ENCODE measurements at places on chromosomes 16 and 17. TPM values are rescaled to one million over a fixed set of nuclear protein-coding genes. Genes with fewer than 3 reads are reported as not detected.
A peak's percentile ranks its signal among the peaks of the same experiment; 100 is the strongest.

Gene FAM20A
- total RNA-seq: 20.8 TPM

Gene XAF1
- 10.2 TPM for total RNA-seq

Gene TEX14
- total RNA-seq: 0.11 TPM

Gene NF1
- 102 TPM for total RNA-seq

Gene BCL6B
- total RNA-seq: 18.9 TPM

Gene P4HB
- 1,124 TPM for total RNA-seq

- no peaks in the 10 kb centered on the region for H3K36me3 ChIP-seq
- no peak overlapping the region for H3K27ac ChIP-seq
- H3K27me3 ChIP-seq: no peaks in the 10 kb centered on the region
- H3K4me3 ChIP-seq: no peak overlapping the region
Observed at GRCh38 chr16:28276301-28276700, 16.0 kb upstream of the SBK1 start.

- H3K27me3 ChIP-seq: no peaks in the 10 kb centered on the region
- no peak overlapping the region for H3K4me3 ChIP-seq
- H3K36me3 ChIP-seq: no peaks in the 10 kb centered on the region
- DNase-seq: no peak
- no peaks in the 10 kb centered on the region for H3K4me1 ChIP-seq
Observed at GRCh38 chr17:22505660-22506059, 813.3 kb downstream of the KCNJ18 start.

DNA sequence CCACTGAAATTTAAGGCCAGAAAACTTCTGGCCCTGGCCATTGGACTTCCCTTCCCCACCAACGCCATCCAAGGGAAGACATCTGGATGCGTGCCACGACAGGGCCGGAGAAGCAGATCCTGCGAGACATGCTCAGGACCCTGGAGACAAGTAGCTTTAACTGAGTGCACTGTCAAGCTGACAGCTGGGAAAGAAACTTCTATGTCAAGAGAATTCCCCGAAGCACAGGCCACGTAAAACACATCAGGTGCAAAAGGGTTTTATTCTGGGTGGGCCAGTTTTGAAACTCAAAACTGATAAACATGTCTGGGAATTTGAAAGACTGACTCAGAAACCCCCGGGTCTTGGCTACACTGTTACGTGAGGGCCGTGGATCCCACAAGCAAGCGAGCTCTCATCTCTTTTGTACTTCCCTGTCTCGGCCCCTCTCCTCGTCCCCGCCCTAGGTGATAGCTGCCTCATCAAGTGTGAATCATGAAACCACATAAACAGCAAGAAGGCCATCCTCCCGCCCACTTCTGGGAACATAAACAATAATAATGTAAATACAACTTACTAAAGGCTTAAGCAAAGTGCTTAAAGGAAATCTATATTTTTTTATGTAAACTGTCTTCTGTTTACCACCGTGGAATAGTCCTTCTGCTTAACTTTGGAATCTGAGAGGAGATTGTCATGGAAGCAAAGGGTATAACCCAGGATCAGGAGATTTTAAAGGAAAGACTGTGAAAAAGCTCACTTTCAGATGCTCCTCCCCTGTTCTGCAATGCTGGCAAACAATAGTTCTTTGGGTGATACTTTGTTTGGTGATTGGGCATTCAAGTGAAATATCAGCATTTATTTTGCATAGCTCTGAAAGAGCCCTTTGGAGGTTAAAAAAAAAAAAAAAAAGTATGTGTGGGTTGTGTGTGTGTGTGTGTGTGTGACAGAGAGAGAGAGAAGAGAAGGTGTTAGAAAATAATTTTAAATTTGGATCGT lies 406.0 kb upstream of the MAF start:
- no peak overlapping the region for H3K27ac ChIP-seq
- no peak overlapping the region for H3K4me3 ChIP-seq
- no peak for DNase-seq
- no peaks in the 10 kb centered on the region for H3K27me3 ChIP-seq

DNA sequence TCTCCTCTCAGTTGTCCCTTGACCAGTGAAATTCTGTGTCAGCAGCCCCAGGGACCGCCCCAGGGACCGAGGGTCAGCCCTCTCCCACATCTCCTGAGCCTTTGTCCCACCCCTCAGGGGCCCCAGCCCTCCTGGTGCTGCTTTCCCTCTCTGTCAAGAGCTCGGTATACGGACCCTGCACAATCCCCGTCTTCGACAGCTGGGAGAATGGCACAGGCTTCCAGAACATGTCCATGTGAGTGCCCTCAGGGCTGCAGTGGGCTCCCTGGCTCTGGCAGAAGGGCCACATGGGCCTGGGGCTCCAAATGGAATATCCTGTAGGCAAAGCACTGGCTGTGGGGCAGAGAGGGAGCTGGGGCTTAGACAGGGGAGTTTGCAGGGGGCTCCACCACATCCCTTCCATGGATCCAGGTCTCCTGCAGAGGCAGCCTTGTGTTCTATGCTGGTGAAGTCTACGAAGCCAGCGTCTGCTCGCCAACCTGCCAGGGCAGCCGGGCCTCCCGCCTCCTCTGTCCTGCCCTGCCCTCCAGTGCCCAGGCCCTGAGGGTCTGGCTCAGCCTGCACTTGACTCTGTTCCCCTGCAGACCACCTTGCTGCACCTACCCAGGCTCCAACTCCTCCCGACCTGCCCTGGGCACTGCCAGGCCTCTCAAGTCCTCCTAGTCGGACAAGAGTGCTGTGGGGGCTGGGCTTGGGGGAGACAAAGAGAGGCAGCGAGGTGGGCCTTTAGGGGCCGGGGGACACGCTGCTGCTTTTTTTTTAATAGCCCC lies 28.0 kb downstream of the ADGRG5 start:
- no peak overlapping the region for H3K4me3 ChIP-seq
- no peaks in the 10 kb centered on the region for H3K36me3 ChIP-seq
- no peak overlapping the region for H3K27ac ChIP-seq
- no peaks in the 10 kb centered on the region for H3K4me1 ChIP-seq
- DNase-seq: no peak

- H3K27ac ChIP-seq: no peak overlapping the region
- H3K27me3 ChIP-seq: no peaks in the 10 kb centered on the region
- peaks cover 51% of the 10 kb centered on the region for H3K4me1 ChIP-seq
- no peak overlapping the region for H3K4me3 ChIP-seq
Observed at GRCh38 chr17:17379197-17379991, 76.2 kb downstream of the NT5M start.

- H3K27ac ChIP-seq: no peak overlapping the region
- H3K27me3 ChIP-seq: no peaks in the 10 kb centered on the region
- H3K4me3 ChIP-seq: no peak overlapping the region
- peaks cover 20% of the 10 kb centered on the region for H3K4me1 ChIP-seq
Observed at GRCh38 chr16:68297908-68298307, 12.8 kb downstream of the SLC7A6OS start.

DNA sequence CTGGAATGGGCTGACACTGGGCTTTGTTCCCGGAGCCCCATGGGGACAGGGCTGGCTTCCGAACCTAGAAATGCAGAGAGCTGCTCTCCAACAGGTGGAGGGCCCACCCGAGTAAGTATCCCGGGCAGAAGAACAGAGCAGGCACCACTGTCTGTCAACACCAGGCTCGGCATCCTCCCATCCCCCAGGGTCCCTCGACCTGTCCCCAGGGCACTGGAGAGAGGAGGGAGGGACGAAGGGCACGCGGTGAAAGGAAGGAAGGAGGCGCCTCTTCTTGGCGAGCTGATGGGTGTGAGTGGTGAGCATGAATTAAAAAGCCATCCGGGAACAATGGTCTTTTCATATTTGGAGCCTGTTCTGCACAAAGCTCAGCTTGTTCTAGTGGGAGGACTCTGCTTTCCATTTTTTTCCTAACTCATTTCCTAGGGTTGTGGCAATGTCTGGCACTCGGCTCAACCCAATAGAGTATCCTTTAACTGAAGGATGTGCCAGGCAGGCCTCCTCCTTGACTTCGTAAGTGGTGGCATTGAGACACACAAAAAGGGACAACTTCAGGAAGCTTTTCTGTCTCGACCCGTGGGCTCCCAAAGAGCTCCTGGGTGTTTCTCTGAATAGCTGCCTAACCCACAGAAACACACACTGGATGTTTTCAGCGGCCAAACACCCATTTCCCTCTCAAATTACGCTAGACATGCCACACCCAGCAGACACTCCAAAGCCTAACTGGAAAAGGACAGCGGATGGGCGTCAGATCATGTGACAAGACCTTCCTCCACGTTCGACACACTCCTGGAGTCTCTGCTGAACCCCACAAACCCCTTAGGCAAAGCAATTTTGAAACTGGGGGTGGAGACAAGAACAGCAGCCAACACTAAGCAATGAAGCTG lies 47.7 kb downstream of the ZFHX3 start:
- peaks cover 27% of the 10 kb centered on the region for H3K4me1 ChIP-seq
- no peak overlapping the region for H3K27ac ChIP-seq
- no peaks in the 10 kb centered on the region for H3K27me3 ChIP-seq
- no peak overlapping the region for H3K4me3 ChIP-seq
- no peaks in the 10 kb centered on the region for H3K36me3 ChIP-seq
- DNase-seq: peak; percentile 39

DNA sequence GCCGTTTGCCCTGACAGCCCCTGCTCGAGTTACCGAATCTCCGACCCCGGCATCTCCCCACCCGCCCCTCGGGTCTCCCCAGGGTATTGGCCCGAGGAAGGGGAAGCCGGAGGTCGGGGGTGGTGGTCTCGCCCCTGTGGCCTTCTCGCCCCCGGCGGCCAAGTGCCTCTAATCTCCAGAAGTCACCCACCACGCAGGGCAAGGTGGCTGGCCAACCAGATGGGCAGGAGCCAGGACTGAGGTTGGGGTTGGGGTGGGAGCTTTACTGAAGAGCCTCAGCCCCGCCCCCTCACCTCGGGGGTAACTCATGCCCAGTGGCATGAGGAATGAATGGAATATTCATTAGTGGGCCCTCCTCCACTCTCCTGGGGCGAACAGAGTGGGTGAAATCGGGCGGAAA lies 637 bp downstream of the DHRS11 start:
- DNase-seq: peak; percentile 49
- H3K27me3 ChIP-seq: no peaks in the 10 kb centered on the region
- peaks cover 18% of the 10 kb centered on the region for H3K36me3 ChIP-seq
- peak overlapping the region; percentile 83 for H3K4me3 ChIP-seq

DNA sequence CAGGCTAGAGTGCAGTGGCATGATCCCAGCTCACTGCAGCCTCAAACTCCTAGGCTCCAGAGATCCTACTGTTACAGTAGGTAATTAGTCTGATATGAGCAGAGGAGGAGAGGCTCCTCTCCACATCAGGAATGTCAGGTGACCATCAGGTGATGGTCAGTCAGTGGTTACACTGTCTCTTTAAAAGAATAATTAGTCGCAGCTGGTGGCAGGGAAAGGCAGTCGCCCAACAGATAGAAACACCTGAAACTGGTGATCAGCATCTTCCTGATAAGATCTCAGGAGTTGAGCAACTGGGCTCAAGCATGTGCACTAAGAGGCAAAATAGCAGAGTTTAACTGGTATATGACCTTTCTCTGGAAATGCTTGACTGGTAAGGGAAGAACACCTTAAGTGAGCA lies 21.5 kb upstream of the ABCA5 start:
- H3K36me3 ChIP-seq: no peaks in the 10 kb centered on the region
- H3K4me1 ChIP-seq: peaks cover 5% of the 10 kb centered on the region
- H3K27ac ChIP-seq: no peak overlapping the region
- H3K27me3 ChIP-seq: no peaks in the 10 kb centered on the region
- no peak for DNase-seq
- no peak overlapping the region for H3K4me3 ChIP-seq

GRCh38 chr16:75070012-75070841 lies 46.4 kb downstream of the LDHD start:
- H3K27me3 ChIP-seq: no peaks in the 10 kb centered on the region
- H3K4me3 ChIP-seq: no peak overlapping the region
- no peak for DNase-seq
- H3K27ac ChIP-seq: no peak overlapping the region
- no peaks in the 10 kb centered on the region for H3K36me3 ChIP-seq
- H3K4me1 ChIP-seq: peaks cover 33% of the 10 kb centered on the region

DNA sequence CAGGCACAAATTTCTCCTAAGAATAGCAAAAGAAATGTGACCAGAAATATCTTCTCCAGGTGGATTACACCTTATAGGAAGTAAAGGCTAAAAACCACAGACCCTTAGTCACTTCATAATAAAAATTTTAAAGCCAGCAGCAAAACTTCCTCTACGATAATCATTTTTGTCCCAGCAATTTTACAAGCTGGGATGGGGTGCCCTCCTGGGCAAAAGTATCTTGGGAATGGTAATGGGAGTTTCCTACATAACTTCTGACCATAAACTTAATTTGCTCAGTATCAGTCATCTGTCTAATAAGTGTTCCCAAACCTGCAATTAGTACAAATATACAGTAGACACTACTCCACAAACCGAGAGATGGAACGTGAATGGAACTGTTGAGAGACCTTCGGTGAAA lies 3.0 kb downstream of the PHF12 start:
- H3K36me3 ChIP-seq: no peaks in the 10 kb centered on the region
- H3K4me1 ChIP-seq: peaks cover 19% of the 10 kb centered on the region
- no peak for DNase-seq
- H3K4me3 ChIP-seq: no peak overlapping the region
- H3K27me3 ChIP-seq: no peaks in the 10 kb centered on the region
